ENCODE measurements at places on chromosomes 5 and 9.

DNA sequence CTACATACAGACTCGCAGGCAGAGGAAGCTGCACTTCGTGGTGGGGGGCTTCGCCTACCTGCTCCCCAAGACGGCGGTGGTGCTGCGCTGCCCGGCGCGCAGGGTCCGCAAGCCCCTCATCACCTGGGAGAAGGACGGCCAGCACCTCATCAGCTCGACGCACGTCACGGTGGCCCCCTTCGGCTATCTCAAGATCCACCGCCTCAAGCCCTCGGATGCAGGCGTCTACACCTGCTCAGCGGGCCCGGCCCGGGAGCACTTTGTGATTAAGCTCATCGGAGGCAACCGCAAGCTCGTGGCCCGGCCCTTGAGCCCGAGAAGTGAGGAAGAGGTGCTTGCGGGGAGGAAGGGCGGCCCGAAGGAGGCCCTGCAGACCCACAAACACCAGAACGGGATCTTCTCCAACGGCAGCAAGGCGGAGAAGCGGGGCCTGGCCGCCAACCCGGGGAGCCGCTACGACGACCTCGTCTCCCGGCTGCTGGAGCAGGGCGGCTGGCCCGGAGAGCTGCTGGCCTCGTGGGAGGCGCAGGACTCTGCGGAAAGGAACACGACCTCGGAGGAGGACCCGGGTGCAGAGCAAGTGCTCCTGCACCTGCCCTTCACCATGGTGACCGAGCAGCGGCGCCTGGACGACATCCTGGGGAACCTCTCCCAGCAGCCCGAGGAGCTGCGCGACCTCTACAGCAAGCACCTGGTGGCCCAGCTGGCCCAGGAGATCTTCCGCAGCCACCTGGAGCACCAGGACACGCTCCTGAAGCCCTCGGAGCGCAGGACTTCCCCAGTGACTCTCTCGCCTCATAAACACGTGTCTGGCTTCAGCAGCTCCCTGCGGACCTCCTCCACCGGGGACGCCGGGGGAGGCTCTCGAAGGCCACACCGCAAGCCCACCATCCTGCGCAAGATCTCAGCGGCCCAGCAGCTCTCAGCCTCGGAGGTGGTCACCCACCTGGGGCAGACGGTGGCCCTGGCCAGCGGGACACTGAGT is 255.9 kb downstream of the SAXO1 start:
- DNase-seq, result no peak

- DNase-seq, result no peak
These were observed 279.2 kb upstream of the ZNF462 start for GRCh38 chr9:106583751-106584150.

- DNase-seq, result no peak
These were observed 267.5 kb downstream of the NR3C1 start for GRCh38 chr5:143135832-143136551.

DNA sequence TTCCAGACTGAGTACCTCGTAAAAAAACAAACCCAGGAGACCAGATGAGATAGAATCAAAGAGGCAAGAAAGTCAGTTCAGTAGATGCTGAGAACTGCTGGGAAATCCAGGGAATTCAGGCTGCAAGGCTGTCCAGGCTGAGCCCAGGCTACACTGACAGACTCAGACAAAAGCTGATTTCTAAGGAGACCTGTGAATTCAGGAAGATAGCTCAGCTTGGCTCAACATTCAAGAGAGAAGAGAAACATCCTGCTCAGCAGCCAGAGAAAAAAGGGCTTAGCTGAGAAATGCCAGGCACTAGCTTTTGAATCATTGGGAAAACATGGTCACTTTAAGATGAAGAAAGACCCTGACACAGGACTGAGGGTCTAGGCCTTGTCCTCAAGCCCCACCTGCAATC is 118.2 kb upstream of the SLC44A1 start:
- DNase-seq, result peak; percentile 22

DNA sequence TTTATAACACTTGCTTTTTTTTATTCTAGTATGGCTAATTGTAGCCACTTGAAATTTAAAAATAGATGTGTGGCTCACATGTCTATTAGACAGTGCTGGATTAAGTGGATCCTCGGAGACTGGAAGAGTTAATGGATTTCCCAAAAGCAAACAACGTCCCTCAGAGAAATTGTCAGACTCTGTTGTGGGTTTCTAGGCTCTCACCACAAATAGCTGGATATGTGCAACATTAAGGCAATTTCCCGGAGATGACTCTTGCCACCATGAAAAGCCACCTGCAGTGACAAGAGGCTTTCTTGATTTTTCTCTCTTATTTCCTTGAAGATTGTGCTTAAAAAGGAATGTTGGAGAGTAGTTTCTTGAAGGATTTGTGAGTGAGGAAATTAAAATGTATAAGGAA is 43.2 kb downstream of the TMEM167A start:
- no peak for DNase-seq

GRCh38 chr5:154313360-154314017 is 123.0 kb downstream of the GALNT10 start:
- no peak for DNase-seq

- DNase-seq, result no peak
These were observed 250.6 kb downstream of the SPOCK1 start for GRCh38 chr5:137248527-137248926.

DNA sequence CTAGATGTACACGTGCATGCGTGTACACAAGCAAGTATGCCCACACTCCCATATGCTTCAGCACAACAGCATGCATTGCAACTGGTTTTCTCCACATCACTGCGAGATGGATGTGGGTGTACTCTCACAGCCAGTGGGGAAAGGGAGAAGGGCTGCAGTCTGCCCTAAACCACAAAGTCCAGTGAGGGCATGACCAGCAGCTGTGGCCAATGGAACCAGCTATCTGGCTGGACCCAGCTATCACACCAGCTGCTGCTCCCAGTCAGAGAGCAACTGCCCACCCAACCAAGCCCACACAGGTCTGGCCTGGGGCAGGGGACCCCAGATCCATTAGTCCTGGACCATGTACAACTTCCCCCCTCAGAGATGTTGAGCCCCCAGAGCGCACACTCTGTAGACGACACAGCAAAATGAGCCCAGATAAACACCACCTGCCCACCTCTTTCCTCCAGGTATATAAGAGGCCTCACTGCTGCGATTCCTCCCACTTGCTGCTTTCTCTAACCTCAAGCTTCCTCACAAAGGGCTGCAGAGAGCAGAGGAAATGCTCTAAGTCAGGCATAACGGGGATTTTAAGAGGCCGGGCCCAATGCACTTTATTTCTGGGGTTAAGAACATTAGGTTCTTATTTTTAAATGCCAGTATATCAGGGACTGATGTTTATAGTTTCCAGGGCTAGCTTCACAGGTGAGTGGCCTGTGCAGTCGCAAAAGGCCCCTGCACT is 39.0 kb downstream of the SHB start:
- DNase-seq, result no peak

- no peak for DNase-seq
These were observed 9.5 kb downstream of the SH3GL2 start for GRCh38 chr9:17588395-17588794.

DNA sequence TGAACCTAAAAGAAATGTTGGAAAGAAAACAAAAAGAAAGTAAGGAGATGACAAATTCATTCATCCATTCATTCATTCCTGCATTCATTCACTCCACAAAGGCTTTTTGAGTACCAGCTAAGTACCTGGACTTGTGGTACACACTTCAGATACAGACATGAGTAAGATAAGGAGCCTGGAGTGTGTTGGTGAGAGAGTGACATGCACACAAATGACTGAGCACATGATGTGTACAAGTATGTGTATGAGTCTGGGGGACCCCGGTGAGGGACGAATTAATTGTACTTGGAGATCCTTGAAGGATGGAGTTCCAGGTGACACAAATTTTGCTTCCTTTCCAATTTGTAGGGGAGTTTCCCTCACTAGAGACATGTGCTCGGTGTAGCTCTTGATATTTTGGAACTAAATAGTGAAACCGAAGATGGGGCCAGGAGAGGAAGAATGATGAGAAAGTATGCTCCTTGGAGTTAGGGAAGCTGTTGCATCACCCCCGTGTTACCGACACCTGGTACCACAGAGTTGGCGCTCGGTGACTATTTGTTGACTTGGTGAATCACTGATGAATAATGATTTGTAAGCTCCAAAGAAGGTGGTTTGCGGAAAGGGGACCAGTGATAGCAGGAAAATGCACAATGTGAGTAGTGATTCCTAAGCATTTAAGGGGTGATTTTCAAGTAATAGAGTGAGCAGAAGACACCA is 509.8 kb downstream of the CCDC171 start:
- peak; percentile 98 for DNase-seq

GRCh38 chr9:82124090-82124489 is 135.5 kb downstream of the SPATA31D1 start:
- peak; percentile 50 for DNase-seq

DNA sequence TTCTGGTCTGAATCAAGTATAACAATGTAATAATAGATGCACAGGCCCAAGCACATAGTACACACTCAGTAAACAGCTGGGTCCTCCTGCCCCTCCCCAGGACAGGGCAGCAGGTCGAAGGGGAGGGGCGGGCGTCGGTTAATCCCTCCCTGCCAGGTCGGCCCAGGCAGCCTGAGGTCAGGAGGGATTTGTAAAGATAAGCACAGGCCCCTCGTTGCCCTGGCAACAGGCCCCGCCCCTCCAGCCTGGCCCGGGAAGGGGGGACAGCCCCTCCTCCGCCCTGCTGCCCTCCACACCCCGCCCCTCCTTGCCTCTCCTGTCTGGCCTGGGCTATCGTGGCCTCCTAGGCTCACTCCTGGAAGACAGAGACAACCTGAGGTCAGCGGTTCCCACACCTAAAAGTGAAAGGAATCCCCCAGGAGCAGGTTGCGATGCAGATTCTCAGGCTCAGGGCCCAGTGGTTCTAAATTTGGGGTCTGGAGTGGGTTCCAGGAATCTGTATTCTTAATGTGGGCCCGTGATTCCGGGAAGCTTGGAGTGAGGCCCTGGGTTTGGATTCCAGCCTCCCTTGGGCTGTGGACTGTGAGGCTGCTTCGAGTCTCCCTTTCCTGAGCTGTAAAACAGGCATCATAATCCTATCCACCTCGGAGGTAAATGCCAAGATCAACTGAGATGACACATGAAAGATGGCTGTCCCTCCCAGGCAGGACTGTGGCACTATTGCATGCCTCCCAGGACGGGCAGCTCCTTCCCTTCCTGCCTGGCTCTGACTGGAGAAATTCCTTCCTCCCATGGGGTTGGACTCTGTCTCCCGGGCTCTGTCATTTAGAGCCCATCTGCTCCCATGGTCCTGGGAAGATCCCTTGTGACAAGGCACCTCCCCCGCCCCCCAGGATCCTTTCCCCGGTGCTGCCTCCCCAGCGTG is 4.4 kb downstream of the CRB2 start:
- DNase-seq, result peak; percentile 23

GRCh38 chr5:167755420-167755819 is 536.0 kb upstream of the WWC1 start:
- DNase-seq, result no peak

GRCh38 chr9:120536949-120537640 is 42.9 kb downstream of the CDK5RAP2 start:
- DNase-seq, result no peak

DNA sequence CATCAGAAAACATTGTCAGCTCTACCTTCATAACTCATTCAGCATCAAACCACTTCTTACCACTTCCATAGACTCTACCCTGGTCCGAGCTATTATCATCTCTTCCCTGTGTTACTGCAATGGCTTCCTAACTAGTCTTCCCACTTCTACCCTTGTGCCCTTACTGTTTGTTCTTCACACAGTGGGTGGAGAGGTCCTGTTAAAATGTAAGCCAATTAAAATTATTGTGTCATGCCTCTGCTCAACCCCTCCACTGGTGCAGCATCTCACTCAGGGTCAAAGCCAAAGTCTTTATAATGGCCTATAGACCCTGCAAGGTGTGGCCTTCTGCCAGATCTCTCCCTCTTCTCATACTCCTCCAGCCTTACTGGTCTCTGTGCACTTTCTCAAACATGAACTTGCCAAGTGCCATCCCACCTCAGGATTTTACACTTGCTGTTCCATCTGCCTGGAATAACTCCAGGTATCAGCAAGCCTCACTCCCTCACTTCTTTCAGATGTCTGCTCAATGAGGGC is 22.8 kb upstream of the ARAP3 start:
- DNase-seq, result no peak

GRCh38 chr9:104604801-104605200 is 626 bp downstream of the OR13C2 start:
- no peak for DNase-seq
